ENCODE measurements at places on chromosomes 2 and 18. TPM values are rescaled to one million over a fixed set of nuclear protein-coding genes. Genes with fewer than 3 reads are reported as not detected.
A peak's percentile ranks its signal among the peaks of the same experiment; 100 is the strongest.

Gene NEU4
- total RNA-seq = 0.16 TPM

Gene GALR1
- total RNA-seq = 0.06 TPM

- peak; percentile 79 for DNase-seq
Observed at GRCh38 chr2:70861777-70862625, 26.4 kb upstream of the CD207 start.

Gene IL18RAP
- 1.3 TPM for total RNA-seq

DNA sequence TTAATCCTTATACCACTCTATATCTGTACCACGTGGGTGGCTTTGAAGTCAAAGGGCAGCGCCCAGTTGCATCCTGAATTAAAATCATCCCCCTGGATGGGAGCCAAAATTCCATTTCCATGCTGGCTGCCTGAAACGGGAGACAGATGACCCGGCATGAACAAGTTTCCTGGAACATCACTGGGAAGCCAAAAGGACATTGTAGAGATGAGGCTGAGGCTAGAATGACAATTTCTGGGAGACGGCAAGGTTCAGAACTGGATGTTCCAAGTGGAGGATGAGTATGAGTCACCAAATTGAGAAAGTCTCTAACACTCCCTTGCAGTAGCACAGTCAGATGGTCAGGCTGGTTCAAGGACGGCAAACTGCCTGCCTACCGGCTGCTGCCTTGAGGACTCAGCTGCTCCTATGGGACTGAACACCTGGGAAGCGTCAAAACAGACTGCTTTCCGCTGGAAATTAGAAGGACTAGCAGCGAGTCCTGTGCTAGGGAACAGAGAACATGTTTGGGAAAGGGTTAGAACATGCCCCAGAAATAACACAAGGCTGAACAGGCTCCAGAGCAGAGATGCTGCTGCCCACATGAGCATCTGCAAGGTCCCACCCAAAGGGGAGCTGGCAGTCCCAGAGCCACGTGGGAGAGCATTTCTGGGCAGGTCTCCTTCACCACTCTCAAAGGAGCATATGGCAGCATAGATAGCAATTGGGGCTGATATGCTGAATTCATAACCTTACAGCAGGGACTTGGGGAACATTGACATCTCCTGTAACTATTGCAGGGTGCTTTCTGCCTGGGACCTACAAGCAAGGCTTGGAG lies 32.0 kb downstream of the YPEL5 start:
- peak; percentile 58 for DNase-seq

GRCh38 chr2:217742841-217743240 lies 260.0 kb downstream of the TNS1 start:
- DNase-seq = no peak

GRCh38 chr2:127410871-127411652 lies 7.2 kb upstream of the PROC start:
- DNase-seq = no peak

DNA sequence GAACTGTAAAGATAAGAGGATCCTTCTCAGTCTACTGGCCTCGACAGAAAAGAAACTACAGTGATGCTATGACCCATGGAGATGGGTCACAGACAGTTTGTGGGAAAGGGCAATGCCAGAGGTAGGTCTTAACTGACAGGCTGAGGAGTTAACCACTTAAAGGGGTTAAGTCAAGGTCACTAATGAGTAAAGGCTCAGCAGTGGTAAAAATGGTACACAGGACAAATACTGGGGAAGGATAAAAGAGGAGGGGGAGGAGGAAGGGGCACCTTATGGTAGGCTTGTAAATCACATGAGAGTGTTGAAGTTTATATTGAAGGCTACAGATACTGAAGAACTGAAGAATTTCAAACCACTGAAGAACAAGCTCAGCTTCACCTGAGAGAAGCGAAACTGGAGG lies 9.9 kb downstream of the IER3IP1 start:
- DNase-seq = no peak

Gene CYP26B1
- 8.5 TPM for total RNA-seq

Gene C2orf81
- total RNA-seq = 0.59 TPM

Gene ERBB4
- total RNA-seq = 20.6 TPM

DNA sequence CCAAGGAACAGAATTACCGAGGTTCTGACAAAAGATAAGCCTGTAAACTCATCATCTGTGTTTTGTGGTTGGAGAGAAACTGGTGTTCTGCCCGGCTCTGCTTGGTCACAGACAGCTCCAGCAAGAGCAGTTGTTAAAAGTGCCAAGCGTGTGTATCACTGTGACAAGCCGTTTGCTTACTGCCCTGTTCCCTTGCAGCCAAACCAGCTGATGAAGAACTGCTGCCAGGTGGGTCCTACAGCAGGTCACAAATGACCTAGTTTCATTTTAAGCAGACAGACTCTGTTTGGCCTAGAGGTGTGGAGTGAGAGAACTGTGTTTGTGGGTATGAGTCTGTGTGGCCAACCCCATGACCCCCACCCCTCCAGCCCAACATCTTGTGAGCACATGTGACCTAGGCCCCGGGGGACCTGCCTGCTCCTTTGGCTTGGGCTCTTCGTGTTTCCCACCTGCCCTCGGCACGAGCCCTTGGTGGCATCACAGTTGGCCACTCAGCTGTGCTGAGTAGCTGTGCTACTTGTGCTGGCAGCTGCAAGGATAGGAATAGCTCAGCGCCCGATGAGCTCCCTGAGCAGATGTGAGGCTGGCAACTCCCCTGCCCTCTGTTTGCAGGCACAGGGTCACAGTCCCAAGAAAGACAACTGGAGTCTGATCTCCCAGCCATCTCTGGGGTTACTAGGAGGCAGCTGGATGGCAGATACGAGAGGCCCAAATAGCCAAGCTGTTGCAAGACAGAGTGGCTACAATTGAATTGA lies 9.7 kb downstream of the OXER1 start:
- DNase-seq = no peak

Gene CNDP1
- total RNA-seq = not detected

DNA sequence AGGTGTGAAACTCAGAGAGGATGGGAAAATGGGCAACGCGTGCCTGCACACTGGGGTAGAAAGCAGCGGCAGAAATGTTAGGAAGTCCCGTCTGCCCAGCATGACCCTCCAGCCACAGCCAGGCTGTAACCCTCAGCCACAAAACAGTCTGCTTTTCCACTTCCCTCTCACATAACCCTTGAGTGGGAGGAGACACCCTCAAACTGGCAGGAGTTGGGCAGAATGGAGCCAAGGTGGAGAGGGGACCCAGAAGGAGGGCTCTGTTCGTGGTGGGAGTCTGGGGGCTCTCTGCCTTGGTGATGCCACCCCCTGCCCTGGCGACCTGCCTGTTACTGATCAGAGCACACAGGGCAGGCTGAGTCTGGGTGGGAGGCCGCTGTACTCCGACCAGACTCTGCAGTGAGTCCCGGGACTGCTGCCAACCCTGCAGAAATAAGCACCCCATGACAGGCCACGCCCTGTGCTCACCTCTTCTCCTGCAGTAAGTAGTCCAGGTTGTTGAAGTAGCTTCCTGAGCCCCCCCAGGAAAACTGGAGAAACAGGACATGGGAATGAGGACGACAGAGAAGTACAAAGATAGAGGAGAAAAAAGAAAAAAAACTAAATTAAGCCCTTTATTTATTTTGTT lies 16.0 kb downstream of the FAM178B start:
- DNase-seq = no peak

Data from left cardiac atrium (tissue), 4 donors.